ENCODE measurements at places on chromosomes 7 and 10.

DNA sequence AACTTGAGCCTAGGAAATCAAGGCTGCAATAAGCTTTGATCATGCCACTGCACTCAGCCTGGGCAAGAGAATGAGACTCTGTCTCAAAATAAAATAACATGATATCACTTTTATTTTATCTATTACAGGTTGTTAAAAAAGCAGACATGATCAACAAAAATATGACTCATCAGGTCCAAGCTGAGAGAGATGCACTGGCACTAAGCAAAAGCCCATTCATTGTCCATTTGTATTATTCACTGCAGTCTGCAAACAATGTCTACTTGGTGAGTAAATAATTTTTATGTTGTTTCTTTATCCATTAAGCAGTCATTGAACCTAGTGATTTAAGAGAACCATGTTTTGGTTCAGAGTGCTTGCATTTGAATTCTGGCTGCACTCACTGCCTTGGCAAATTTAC, 3.3 kb downstream of the MASTL start:
- DNase-seq = no peak

DNA sequence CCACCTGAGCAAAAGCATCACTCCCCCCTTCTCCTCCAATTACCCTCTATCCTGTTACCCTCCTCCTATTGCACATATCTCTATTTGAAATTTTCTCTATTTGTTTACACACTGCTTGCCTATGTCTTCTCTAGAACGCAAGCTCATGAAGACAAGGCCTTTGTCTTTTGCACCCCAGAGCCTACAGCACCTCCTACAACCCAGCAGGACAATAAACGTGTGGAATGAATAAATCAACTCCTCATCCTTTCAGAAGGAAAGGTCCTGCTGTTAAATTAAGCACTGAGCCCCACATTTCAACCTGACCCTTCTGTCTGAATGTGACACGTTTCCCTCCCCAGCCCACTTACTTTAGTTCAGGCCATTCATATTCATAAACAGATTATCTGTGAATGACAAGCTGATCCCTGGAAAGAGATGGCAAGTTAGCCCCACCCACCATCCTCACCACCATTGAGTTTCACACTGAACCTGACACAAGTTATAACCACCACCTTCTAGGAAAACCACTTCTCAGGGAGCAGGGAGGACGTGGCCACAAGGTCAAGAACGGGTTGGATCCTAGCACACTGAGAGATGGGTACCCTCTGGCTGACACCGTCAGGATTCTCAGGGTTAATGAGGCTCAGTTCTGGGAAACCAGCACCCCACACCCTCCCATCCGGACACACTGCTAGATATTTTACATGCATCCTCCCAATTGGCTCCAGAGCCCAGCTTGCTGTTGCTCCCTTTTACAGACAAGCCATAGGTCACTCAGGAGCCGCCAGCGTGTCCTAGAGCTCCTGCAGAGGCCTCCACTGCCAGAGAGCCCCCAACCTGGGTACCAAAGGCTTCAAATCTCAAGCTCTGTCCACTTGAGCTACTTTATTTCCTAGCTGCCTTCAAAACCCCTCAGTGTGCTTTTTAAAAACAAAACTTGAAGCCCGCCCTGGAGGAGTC, 934 bp downstream of the PRTFDC1 start:
- DNase-seq = peak; percentile 1

- no peak for DNase-seq
Observed at GRCh38 chr10:59829024-59829423, 75.8 kb upstream of the MRLN start.

GRCh38 chr10:122376364-122376961, 2.0 kb downstream of the PLEKHA1 start:
- no peak for DNase-seq

GRCh38 chr7:129643550-129644170, 32.1 kb downstream of the NRF1 start:
- DNase-seq = no peak

DNA sequence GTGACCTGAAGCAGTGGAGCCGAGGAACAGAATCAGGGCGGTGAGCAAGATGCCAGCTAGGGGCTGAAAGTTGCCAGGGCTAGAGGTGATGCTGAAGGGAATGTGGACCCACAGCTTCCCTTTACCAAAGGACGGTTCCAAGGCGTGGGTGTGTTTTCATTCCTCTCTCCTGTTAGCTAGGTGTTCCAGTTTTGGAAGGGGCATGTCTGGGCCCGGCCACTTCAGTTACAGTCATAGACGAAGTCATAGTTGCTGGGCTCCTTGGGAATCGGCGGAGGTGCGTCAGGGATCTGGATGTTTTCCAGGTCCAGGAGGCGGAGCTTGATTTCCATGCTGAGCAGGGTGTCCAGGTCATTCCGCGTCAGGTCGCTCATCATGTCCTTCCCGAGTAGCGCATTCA, 131.0 kb upstream of the AOAH start:
- DNase-seq = no peak

DNA sequence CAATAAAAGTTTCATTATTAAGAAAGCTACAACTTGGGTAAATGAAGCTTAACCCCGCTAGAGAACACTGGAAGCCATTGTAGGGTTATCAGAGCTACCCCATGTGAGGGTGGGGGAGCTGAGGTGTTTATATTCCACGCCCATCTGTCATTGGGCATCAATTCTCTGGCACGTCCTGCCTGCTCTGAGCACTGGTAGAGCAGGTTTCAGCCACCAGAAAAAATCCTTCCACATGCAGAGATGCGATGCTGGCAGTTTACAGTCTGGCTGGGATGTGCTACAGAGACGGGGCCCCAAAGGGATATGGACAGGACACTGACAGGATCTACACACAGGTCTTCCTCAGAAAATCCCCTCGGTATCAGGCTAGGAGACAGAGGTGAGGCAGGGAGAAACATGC, 15.9 kb upstream of the RAPGEF5 start:
- DNase-seq = no peak

DNA sequence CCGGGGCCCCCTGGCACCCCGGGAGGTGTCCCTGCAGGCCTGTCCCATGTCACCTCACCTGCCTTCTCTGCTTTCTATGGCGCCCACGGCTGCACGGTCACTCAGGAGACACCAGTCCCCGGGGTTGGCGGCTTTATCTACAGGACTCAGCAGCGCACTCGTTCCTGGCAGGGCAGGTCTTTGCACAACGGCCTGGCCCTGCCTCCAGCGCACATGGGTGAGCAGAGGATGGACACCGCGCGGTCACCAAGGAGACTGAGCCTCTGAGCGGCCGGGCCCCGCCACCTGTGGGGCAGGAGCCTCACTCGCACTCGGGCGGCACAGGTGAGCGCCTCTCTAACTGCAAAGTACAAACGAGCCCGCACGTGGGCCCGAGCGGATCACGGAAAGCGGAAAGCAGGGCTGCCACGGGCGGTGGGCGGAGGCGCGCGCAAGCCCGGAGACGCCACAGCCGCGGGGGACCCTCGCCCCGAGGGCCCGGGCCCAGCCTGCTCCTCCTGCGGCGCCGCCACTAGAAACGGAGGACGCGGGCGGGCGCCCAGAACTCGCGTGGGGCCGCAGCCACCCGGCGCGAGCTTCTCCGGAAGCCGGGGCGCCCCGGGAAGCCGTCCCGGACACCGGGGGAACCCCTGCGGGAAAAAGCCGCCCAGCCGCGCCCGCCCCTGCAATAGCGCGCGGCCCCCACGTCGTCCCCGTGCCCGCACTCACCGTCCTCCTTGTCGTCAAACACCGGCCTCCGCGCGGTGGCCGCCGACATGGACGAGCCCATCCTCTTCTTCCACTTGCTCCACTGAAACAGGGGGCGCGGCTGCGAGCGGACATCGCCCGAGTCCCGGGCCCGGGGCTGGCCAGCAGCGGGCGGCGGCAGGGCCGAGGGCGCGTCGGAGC, 642 bp downstream of the STK32C start:
- DNase-seq = peak; percentile 13

Data from NCI-H1930 (cell line).